ENCODE measurements at places on chromosomes 3 and 15.
A peak's percentile ranks its signal among the peaks of the same experiment; 100 is the strongest.

- no peak for DNase-seq
Observed at GRCh38 chr15:93779341-93779740, 452.0 kb upstream of the MCTP2 start.

- DNase-seq: peak; percentile 27
Observed at GRCh38 chr3:187679638-187680396, 9.6 kb upstream of the SST start.

- no peak for DNase-seq
Observed at GRCh38 chr15:99433026-99433756, 132.6 kb upstream of the MEF2A start.

- DNase-seq: no peak
Observed at GRCh38 chr3:188687389-188687788, 484.4 kb upstream of the TPRG1 start.

GRCh38 chr3:78918361-78919020 is 849.3 kb downstream of the ROBO1 start:
- no peak for DNase-seq

DNA sequence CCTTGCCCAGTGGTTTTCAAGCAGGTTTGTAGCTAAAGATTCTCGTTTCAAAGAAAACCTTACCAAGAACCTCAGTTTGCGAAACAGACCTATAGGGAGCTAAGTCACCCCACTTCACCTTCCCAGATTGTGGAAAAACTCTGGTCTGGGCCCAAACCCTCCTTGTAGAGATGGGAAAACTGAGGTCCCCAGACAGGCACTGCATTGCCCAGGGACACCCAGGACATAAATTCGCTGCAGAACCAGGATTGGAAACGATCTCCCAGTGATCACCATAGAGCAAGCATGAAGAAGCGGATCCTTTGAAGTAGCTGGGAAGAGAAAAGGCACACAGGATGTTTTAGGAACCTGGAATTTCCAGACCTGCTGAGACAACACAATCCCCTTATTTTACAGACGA is 85.6 kb upstream of the PIAS1 start:
- DNase-seq: no peak

DNA sequence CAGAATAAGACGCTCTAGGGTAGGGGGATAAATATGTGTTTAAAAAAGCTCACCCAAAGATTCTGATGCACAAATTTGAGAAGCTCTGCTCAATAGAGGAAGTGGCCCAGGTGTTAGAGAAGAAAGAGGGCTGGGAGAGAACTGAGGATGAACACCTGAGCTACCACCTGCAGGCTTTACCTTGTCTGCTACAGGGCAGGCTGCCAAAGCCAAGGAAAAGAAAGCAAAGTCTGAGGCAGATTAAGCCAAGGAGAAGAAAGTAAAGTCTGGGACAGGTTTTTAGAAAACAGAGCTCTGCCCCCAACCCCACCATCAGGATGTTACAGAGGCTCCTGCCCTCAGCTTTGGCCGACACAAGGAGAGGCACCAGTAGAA is 92.9 kb downstream of the THRB start:
- no peak for DNase-seq

DNA sequence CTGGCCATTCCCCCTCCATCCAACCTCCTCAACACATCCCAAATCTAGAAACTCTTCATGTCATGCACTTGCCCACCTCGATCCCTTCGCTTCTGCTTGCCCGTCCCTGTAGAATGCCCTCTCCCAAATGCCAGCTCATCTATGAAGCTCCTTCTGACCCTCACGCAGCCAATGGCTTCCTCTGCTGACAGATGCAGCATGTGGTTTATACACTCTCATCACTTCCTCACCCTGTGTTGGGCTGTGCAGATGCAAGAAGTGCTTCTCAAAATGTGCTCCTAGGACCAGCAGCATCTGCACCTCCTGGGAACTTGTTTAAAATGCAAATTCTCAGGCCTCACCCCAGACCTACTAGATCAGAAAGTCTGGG is 51.7 kb downstream of the SEMA5B start:
- DNase-seq: no peak

GRCh38 chr3:195542698-195543499 is at the start of gene PPP1R2:
Gene PPP1R2 (minus strand): TSS chr3:195543325. CDS start chr3:195543025, 300 bp downstream.
- DNase-seq: peak; percentile 81

DNA sequence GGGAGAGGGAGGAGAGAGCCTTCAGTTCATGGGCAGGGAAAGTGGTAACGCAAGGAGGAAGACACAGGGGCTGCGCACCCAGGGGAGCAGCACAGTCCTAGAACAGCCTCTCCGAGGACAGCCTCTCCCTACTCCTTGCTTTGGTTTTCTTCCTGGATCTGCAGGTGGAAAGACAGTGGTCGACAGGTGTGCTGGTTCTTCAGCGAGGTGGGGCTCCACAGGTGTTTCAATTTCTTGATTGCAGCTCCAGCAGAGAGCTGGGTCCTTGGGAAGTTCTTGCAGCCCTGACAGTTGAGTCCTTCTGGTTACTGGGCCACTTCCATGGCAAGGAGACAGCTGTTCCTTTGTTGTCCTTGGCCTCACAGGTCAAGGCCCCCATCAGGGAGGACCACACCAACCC is 220.7 kb upstream of the NR2F2 start:
- no peak for DNase-seq

GRCh38 chr15:100849021-100849854 is 30.4 kb upstream of the ALDH1A3 start:
- peak; percentile 27 for DNase-seq

DNA sequence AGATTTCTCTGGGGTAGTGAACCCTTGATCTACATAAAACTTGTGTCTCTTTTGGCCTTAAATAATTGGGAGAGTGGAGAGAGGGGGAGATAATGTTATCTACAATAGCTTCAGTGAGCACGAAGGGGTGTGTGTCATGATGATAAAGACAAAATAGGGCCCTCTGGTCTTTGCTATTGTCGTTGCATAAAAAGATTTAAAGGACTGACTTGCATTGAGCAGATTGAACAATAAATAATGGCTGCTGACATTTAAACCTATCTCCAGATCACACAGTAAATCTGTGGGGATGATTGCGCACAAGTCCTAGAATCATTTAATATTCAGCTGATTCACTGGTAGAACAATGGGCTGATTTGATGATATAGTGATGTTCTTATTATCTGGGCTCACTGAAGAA is 71.3 kb upstream of the GAP43 start:
- no peak for DNase-seq

GRCh38 chr3:152706991-152707713 is 127.8 kb upstream of the P2RY1 start:
- DNase-seq: no peak

GRCh38 chr15:60784483-60785254 is 305.7 kb upstream of the ICE2 start:
- no peak for DNase-seq

All from stimulated activated CD8-positive, alpha-beta memory T cell treated with anti-CD3 and anti-CD28 coated beads, Interleukin-4, amount 100 ng/mL, for 1 hour (primary cell).